Urinary bladder (tissue), 4 donors: ENCODE measurements at places on chromosomes 12 and 14.

- no peak for DNase-seq
These were observed 38.2 kb downstream of the BAZ2A start for GRCh38 chr12:56591961-56592360.

- no peak for DNase-seq
These were observed 596 bp upstream of the BICD1 start for GRCh38 chr12:32105986-32106516.

- DNase-seq, result no peak
These were observed 20.7 kb downstream of the GTF2A1 start for GRCh38 chr14:81200054-81200453.

- no peak for DNase-seq
These were observed 97.7 kb downstream of the ETV6 start for GRCh38 chr12:11746940-11747716.

- DNase-seq, result no peak
These were observed 14.6 kb upstream of the STAB2 start for GRCh38 chr12:103572312-103573045.

- DNase-seq, result no peak
These were observed 6.0 kb upstream of the GTSF1 start for GRCh38 chr12:54479421-54479820.

DNA sequence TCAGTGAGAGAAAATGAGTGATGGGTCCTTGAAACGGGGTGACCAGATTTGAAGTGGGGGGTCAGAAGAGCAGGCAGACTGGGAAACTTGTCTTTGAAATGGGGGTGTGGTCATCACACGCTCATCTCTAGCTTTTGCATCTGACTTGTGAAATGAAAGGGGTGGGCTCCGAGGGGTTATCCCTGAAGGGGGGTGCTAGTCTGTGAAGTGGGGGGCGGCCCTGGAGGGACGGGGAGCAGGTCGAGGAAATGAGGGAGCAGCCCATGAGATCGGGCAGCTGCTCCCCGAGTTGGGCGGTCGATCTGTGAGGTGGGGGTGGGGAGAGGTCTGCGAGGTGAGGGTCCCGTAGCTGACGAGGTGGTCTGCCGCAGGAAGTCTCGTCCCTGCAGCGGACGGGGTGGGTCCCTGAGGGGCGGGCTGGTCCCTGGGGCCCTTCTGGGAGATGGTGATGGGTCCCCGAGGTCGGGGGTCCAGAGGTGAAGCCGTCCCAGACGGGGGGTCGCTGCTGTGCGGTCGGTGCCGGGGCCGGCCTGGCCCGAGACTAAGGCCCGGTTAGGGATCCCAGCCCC lies 542 bp downstream of the PXN start:
- no peak for DNase-seq

DNA sequence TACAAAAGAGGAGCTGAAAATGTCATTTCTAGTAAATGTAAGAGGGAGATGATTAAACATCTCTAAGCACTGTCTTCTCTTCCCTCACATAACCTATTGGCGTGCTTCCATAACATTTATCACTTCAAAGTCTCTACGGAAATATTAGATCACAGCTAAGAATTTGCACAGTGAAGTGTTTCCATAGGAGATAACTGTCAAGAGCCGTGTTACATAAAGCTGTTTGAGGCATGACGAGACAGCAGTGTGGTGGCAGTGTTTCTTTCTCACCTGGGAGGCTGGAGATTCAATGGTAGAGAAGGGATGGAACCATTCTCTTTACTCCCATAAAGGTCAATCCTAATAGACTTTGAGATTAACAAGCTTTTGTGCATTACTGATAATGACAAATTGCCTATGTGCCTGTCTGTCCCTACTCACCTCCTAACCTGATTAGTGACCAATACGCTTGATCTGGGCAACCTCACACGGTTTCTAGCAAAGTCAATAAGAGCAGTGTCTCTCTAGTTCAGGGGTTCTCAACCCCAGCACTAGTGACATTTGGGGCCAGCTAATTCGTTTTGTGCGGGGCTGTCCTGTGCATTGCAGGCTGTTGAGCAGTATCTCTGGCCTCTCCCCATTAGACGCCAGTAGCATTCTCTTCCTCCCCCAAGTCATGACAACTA lies 35.3 kb downstream of the FBXW8 start:
- no peak for DNase-seq

- no peak for DNase-seq
These were observed 6.1 kb downstream of the SPRING1 start for GRCh38 chr12:116731801-116732200.

DNA sequence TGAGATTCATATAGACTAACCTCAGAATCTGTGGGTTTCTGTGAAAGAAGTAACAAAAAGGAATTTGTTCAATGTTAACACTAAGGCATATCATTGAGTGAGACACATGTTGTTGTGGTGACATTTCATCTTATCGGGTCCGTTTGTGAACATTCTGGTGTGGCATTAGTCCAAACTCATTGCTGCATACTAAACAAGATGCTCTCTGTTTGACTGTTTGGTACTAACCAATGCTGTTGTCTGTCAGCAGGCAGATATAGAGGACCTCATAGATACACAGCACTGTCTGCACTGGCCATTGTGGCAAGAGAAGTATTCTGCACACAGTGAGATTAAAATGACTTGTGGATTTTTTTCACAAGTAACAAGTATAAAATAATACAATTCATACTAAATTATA lies 41.2 kb downstream of the SLC25A21 start:
- DNase-seq, result no peak

- DNase-seq, result no peak
These were observed 89.7 kb downstream of the NRXN3 start for GRCh38 chr14:78259831-78260230.

DNA sequence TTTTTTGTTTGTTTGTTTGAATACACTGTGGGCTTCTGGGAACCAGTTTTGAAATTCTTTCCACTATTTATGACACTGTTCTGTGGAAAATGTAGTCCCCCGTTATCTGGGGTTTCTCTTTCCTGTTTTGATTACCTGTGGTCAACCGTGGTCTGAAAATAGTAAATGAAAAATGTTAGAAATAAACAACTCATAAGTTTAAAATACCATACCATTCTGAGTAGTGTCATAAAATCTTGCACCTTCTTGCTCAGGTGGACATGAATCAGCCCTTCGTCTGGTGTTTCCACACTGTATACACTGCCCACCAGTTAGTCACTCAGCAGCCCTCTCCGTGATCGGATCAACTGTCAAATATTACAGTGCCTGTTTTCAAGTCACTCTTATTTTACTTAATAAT lies 5.1 kb upstream of the PAPOLA start:
- no peak for DNase-seq

- DNase-seq, result no peak
These were observed 11.5 kb upstream of the PLEK2 start for GRCh38 chr14:67423424-67423823.

- DNase-seq, result no peak
These were observed 495.1 kb downstream of the EGLN3 start for GRCh38 chr14:33455654-33456345.
